NCI-H1417 treated with DMSO at 0.1 percent for 48 hours (cell line): ENCODE measurements at places on chromosomes 6 and 20.

DNA sequence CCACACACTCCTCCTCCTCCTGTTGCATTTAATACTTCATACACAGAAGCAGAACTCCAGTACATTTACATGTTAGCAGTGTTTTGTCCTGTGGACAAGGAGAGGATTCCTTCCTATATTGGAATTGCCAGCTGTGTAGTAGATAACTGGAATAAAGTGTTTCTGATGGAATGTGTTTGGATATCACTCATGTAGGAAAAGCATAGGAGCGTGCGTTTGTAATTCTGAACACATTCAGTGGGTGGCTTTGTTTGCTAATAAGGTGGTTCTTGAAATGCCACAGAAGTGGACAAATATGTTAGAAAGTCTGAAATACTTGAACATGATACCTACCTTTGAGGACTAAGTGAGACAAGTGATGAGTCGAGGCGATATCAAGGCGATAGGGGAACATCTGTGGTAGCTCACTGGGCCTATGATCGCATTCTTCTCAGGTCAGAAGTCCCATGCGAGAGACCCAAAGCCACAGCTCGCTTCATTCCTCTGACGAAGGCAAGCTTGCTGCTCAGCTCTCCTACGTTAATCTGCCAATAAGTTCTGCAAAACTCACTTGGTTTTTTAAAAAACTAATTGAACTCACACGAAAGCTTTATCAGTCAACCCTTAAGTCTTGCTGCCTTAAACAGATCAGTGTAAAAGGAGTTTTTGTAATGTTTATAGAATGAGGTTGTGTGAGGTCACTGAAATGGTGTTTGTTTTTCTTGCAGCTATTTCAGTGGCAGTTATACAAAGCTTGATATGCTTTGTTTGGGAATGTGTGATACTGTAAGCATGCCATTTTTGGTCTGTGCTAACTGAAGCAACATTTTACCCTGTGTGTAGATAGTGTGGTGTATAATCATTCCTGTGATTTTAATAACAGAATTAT, 159.9 kb downstream of the SOX4 start:
- no peak for DNase-seq

- DNase-seq, result no peak
Observed at GRCh38 chr6:29964518-29964886, 22.2 kb downstream of the HLA-A start.

DNA sequence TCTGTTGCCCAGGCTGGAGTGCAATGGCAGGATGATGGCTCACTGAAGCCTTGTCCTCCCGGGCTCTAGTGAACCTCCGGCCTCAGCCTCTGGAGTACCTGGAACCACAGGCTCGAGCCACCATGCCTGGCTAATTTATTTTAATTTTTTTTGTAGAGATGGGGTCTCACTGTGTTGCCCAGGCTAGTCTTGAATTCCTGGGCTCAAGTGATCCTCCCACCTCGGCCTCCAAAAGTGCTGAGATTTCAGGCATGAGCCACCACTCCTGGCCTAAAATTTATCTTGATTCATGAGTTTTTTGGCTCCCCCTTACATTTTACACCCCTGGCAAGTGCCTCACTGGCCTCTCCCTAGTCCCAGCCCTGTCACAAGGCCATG, 2.5 kb upstream of the SLC29A1 start:
- DNase-seq, result no peak

DNA sequence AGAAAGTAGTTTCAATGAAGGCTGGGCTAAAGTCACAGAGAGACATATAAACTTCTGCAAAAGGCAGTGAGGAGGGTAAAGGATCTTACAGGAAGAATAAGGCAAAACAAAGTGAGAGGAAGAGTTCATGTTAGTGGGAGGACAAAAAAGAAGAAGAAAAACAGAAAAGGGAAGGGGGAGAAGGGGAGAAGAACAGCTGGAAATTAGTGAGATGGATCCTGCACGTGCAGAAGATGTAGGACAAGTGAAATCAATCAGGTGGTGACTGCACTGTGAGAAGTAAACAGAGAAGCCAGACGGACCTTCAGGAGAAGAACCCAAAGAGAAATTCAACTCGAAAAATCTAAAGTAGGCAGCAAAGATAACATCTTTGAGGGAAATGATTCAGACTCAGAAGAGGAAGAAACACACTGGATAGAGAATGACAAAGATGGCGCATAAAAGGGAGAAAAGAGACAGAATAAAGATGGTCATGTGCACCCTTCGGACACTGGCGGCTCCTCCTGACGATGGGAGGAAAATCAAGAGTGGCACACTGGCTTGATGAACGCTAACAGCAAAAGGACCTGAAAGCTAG, 105.9 kb downstream of the MYB start:
- no peak for DNase-seq

GRCh38 chr6:101110814-101111213, 229.7 kb upstream of the ASCC3 start:
- no peak for DNase-seq
